ENCODE measurements at places on chromosomes 16 and 17.

DNA sequence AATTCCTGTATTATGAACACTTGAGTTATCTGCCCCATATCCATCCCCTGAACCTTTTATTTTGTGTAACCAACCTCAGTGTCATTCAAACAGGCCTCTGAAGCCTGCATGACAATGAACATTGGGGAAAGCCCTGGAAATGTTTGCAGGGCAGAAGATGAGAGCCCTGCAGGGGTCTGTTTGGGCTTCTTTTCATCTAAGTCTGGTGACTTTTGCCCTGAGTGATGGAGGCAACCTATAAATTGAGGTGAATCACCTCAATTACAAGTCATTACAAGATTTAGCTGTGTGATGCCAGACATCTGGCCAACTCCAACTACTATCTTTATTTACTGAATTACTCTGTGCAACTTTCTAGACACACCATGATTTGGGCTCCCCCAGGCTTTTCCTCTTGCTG lies 189.2 kb downstream of the MAF start:
- DNase-seq, result no peak

GRCh38 chr16:85535352-85536072 lies 77.6 kb upstream of the GSE1 start:
- no peak for DNase-seq

GRCh38 chr16:79610771-79611170 lies 10.2 kb upstream of the MAF start:
- DNase-seq, result no peak

DNA sequence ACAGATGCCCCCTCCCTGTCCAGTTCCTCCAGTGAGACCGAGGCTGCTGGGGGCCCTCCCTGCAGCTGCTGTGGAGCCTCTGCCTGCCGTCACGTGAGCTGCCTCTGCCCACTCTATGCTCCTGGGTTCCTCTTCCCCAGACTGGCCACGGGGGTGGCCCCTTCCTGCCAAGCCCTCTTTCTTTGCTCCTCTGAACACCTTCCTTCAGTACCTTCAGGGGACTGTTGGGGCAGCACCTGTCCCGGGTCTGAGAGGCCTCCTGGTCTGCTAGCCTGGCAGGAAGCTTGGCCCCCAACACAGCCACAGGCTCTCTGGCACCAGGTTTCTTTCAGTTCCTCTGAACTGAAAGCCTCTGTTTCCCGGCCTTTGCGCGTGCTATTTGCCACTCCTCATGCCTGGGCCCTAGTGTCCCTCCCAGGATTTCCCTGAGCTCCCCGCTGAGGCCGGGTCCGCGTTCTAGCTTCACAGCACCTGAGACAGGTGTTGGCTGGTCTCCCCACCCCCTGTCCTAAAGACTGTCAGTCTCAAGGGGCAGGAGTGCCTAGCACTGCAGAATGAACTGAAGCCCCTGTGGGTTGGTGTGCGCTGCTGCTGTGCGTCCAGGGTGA lies 6.6 kb upstream of the ATP6V0C start:
- no peak for DNase-seq

GRCh38 chr17:80917716-80918560 lies 73.7 kb upstream of the CHMP6 start:
- no peak for DNase-seq

Measured in stimulated activated CD4-positive, alpha-beta T cell treated with anti-CD3 and anti-CD28 coated beads, TNF-alpha, amount 100 ng/mL, for 48 hours (primary cell).